ENCODE measurements at places on chromosomes 16 and 17. TPM values are rescaled to one million over a fixed set of nuclear protein-coding genes. Genes with fewer than 3 reads are reported as not detected.
A peak's percentile ranks its signal among the peaks of the same experiment; 100 is the strongest.

DNA sequence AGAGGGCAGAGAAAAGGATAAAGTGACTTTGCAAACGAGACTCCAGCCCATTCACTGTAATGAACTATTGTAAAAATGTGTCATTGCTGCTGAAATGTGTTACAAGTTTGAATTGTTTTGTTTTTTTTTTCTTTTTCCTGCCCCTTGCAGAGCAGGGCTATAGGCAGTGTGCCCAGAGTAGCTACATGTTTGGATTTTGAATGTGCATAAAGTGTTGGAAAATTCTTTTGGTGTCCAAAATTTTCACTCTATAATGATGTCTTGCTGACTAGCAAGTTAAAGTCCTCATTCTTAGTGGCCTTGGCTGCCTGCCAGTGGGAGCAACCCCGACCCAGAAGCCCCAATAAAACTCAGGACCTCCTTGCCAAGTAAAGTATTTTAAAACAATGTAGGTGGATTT lies 66.5 kb downstream of the IGF2BP1 start:
- DNase-seq, result no peak

DNA sequence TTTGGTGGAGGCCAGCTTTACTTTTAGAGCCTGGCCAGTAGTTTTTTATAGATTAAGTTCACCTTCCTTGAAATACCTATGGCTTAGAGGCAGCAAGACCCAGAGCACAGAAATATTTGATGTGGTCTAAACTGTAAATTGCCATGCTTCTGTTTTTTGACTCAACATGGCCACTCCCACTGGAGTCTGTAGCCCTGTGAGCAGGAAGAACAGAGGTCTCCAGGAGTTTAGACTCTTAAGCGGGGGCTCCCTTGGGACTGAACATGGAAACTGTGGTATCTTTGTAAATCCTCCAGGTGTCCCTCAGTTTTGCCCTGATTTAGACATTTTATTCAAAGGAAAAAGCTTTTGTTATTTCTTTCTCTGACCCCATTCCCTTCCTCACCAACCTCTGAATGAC lies 145.6 kb downstream of the FTO start:
- no peak for DNase-seq

DNA sequence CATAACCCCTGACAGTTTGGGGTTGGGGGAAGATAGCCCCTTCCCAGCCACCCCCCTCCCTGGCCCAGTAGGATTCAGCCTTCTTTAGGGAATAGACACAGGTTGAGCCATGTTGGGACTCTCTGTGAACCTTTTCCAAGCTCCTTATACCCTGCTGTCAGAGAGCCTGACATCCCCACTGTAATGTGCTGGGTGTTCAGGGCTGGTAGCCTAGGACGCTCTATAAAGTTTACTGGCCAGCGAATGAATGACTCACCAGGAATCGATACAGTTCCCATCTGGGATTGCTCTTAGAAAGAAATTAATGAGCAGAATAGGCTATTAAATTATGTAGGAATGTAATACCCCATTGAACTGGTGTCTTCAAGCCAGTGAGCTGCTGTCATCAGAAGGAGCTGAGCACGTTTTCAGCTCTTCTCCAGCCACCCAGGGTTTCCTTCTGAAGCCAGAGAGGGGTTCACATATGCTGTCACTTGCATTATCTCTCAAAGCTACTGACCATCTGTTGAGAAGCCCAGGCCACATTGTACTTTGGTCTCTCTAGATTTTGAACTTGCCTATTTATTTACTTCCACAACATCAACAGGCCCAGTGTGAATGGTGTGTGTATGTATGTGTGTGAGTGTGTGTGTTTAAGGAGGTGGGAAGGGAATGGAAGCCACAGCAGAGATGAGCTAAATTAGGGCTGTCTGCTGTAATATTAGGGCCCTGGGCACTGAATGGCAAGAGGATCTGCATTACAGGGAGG lies 64.9 kb downstream of the SPACA3 start:
- no peak for DNase-seq

GRCh38 chr16:11233727-11234376 lies 22.2 kb downstream of the SOCS1 start:
- DNase-seq, result no peak

DNA sequence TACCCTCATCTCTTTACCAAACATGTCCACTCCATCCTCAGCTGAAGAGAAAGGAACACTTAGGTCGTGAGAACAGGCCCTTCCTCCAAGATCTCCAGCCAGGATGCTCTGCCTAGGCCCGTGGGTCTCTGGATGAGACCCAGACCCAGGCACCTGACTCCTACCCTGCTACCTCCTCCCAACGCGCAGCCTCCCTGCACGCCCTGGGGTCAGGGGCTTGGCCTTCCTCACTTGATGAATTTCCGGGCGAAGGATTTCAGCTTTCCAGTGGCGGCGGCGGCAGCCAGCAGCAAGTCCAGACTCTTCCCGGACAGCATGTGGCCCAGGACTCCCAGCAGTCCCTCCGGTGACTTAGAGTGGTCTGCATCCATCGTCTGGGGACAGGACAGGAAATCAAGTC lies 13.4 kb downstream of the CSF3 start:
- DNase-seq, result no peak

DNA sequence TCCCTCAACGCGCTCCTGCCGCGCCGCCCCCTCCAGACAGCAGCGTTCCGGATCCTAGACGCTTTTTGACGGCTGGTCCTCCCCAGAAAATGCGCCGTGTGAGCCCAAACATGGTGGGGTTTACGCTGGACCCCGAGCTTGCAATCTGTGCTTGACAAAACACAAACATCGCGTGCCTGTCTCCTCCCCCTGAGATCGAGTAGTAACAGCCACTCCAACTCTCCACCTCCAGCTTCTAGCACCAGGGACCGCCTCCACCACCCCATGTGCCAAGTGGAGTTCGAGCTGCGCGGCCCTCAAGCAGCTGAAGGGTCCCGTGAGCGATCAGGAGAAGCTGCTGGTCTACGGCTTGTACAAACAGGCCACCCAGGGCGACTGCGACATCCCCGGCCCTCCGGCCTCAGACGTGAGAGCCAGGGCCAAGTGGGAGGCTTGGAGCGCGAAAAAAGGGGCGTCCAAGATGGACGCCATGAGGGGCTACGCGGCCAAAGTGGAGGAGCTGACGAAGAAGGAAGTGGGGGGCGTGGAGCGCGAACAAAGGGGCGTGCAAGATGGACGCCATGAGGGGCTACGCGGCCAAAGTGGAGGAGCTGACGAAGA lies 656 bp upstream of the GEMIN4 start:
- DNase-seq, result no peak

GRCh38 chr17:66950325-66950724 lies 14.2 kb upstream of the CACNG4 start:
- no peak for DNase-seq

DNA sequence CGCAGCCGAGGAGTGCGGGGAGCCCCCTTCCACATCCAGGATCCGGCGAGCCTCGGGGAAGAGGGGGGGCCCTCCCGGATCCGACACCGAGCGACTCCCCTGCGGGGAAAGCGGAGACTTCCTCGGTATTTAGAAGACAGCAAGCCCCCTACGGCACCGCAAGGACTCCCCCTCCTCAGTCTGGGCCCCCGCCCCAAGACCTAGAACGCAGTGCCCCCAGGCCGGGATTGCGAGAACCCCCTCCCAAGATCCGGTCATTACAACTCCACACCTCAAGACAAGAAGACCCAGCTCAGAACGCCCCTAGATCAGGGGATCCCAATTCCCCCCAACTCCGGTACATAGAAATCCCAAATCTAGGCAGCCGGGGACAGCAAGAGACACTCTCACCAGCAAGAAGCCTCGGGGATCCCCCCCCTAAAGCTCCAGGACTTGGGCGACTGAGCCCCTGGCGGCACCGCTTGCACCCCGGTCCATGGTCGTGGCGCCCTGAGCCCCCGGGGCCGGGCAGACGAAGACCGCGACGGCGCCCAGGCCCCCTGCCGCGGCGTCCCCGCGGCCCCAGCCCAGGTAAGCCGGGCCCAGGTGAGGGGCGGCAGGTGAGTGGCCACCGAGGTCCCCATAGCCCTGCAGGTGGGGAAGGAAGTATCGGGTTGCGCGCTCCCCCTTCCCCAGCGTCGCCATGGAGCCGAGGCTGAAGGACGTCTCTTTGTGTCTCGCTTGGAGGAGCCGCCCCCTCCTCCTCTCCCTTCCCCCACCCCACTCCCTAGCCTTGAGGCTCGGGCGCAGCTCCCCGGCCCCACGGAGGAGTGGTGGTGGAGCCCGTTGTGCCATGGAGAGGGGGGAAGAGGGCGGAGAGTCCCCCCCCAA lies 641 bp downstream of the SBK1 start:
- DNase-seq, result peak; percentile 44

- DNase-seq, result no peak
Observed at GRCh38 chr16:14121872-14122271, 50.8 kb downstream of the MRTFB start.

- no peak for DNase-seq
Observed at GRCh38 chr17:68714676-68715075, 113.5 kb upstream of the FAM20A start.

DNA sequence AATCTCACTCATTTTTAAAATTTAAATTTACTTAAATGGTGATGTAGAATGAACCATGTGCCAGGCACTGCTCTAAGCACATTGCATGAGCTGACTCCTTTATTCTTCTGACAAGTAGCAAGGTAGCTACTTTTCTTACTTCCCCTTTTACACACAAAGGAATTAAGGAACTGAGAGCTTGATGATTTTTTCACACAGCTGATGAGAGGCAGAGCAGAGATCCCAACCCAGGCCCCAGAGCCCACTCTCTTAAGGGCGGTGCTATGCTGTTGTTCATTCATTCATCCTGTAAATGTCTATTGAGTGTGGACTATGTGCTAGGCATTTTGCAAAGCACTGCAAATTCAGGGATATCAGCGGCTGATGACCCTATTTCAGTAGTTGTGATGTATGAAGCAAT lies 17.9 kb downstream of the SEC14L5 start:
- DNase-seq, result no peak

- DNase-seq, result no peak
Observed at GRCh38 chr17:55281649-55282378, 17.1 kb downstream of the HLF start.

GRCh38 chr16:58814348-58814801 lies 80.3 kb upstream of the GOT2 start:
- DNase-seq, result peak; percentile 29

GRCh38 chr16:86370062-86370461 lies 140.3 kb upstream of the FOXF1 start:
- DNase-seq, result no peak

GRCh38 chr16:15578824-15579223 lies 64.1 kb downstream of the MARF1 start:
- DNase-seq, result no peak

GRCh38 chr17:48814504-48814903 lies 2.5 kb downstream of the TTLL6 start:
- peak; percentile 38 for DNase-seq

DNA sequence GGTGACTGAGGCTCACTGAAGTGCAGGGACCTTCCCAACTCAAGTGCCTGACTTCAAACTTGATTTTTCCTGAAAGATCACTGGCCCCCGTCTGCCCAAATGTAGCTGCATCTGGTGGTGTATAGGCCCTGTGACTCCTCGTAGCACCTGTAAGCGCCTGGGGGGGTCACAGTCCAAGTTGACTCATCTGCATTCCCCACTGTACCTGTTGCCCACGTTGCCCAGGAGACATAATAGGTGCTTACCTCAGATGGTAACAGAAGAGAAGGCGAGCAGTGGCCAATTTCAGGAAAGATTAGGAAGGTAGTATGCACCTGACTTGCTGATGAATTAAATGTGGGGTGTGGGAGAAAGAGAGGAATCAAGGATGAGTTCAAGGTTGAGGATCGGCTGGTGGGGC lies 44.1 kb upstream of the EMP2 start:
- DNase-seq, result no peak

GRCh38 chr16:23306199-23307100 lies 4.3 kb downstream of the SCNN1B start:
- DNase-seq, result no peak

DNA sequence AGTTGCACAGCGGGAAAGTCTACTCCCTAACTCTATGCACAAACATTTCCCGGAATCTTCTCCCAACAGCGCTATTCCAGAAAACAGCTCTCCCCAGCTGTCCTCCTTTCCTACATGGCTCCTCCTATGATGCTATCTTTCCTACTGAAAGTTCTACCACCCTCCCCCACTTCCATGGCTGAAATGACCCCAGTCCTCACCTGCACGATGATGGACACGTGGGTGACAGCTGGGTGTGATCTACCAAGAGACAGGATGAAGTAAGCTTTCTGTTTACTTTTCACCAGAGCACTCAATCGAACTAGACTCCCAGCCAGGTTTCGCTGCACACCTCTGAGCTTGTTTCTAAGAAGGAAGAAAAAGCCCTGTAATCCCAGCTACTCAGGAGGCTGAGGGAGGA lies 10.7 kb downstream of the CTC1 start:
- no peak for DNase-seq

- DNase-seq, result no peak
Observed at GRCh38 chr16:30184891-30185682, 1.7 kb downstream of the CORO1A start.

DNA sequence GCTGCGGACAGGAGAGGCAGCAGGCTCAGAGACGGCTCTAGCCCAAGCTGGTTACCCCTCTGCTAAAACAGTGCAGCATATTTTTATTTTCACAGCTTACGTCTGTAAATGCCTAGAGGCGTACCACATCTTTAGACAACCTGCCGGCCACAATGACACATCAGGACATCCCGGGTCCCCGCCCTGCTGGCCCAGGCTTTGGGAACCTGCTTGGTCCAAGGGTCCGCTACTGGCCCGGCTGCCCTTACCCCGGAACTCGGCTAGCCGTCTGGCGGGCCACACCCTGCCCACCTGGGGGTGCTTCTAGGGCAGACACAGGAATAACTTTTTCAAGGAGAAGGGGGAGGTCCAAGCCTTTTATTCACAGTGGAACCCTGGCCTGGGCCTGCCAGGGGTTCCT lies 4.3 kb downstream of the CEP131 start:
- no peak for DNase-seq

DNA sequence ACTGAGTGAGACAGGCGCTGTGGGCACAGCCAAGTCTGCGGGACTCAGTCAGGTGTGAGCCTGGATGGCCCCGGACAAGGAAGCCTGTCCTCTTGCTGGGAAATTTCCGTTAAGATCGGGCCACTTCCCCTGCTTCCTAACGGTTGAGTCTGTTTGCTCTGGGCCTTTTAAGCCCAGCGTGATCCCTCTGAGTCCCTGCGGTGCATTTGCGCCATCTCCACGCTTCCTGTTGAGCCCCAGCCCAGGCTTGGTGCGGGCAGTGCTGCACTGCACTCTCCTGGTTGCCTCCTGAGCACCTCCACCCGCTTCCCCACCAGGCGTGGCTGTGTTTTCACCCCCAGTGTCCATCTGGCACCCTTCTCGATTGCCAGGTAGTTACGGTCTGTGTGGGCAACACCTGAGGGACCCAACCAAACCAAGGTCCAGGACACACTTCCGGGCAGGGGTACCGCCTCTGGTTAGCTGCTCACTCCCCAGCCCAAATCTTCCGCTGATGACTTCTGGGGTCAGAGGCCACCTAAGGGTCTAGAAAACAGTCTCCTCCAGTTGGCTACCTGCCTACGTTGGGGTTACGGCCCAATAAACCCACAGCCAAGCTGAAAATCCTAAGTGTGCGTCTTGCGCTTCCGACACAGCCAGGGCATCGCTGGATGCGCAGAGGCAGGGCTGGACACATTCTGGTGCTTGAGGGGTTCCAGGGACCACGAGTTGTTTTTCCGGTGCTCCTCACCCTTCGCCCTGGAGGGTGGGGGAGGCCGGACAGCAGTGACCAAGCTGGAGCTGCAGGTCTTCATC lies 1.4 kb upstream of the SLC25A10 start:
- no peak for DNase-seq

The TM4SF5 gene
- total RNA-seq, result not detected

The KRTAP2-3 gene
- not detected for total RNA-seq

The NPIPA5 gene
- 3.9 TPM for total RNA-seq

The CCT6B gene
- total RNA-seq, result 4.0 TPM

The DOC2B gene
- total RNA-seq, result 0.19 TPM

The ITGAL gene
- total RNA-seq, result 187 TPM

The SCNN1B gene
- total RNA-seq, result not detected

The CDYL2 gene
- total RNA-seq, result 19.4 TPM

The TP53TG3D gene
- not detected for total RNA-seq

The CTRB2 gene
- not detected for total RNA-seq

The TEDC2 gene
- total RNA-seq, result 0.69 TPM

The CA5A gene
- total RNA-seq, result not detected
